ENCODE measurements at places on chromosomes 3 and 15. TPM values are rescaled to one million over a fixed set of nuclear protein-coding genes. Genes with fewer than 3 reads are reported as not detected.

A4GNT gene
- not detected for total RNA-seq

PXYLP1 gene
- total RNA-seq: 3.6 TPM

SUSD5 gene
- total RNA-seq: 0.34 TPM

SLC28A1 gene
- 0.49 TPM for total RNA-seq
